Uterus (tissue), 4 donors: ENCODE measurements at places on chromosomes 6 and 20. TPM values are rescaled to one million over a fixed set of nuclear protein-coding genes. Genes with fewer than 3 reads are reported as not detected.

Gene EIF2S2
- total RNA-seq, result 32.6 TPM

Gene TRIM31
- not detected for total RNA-seq

Gene OR2H1
- not detected for total RNA-seq

Gene GPR63
- total RNA-seq, result 2.7 TPM

Gene KIF25
- total RNA-seq, result not detected

Gene PBOV1
- not detected for total RNA-seq

Gene ZNF831
- total RNA-seq, result 0.21 TPM

Gene BICRAL
- total RNA-seq, result 20.5 TPM

Gene MUC22
- not detected for total RNA-seq

Gene TMEM244
- total RNA-seq, result not detected

Gene MCM8
- 7.3 TPM for total RNA-seq

Gene EDN1
- total RNA-seq, result 4.4 TPM

Gene MYB
- total RNA-seq, result not detected

Gene CRIP3
- total RNA-seq, result not detected

Gene TPX2
- total RNA-seq, result 32.4 TPM

Gene SLC24A3
- 49.8 TPM for total RNA-seq

Gene CALHM5
- 2.6 TPM for total RNA-seq

Gene FAM162B
- 46.6 TPM for total RNA-seq

Gene TGM2
- total RNA-seq, result 136 TPM

Gene SEL1L2
- 3.8 TPM for total RNA-seq

Gene GABRR2
- total RNA-seq, result 1.7 TPM

Gene PDYN
- not detected for total RNA-seq

Gene TFEB
- total RNA-seq, result 8.8 TPM

Gene TOP1
- 20.5 TPM for total RNA-seq

Gene LY6G6C
- not detected for total RNA-seq

Gene ZBP1
- not detected for total RNA-seq

Gene TRIM10
- not detected for total RNA-seq

Gene CCN2
- 104 TPM for total RNA-seq

Gene SLC2A4RG
- total RNA-seq, result 27.4 TPM

Gene OR2B6
- not detected for total RNA-seq

Gene MAK
- total RNA-seq, result not detected

Gene RIPK1
- 35.0 TPM for total RNA-seq

Gene PM20D2
- total RNA-seq, result 18.7 TPM

Gene MUC21
- total RNA-seq, result not detected

Gene AP5S1
- total RNA-seq, result under 0.01 TPM

Gene BMP2
- 6.9 TPM for total RNA-seq

Gene INSM1
- not detected for total RNA-seq

Gene CST5
- total RNA-seq, result not detected

Gene NCOA7
- total RNA-seq, result 72.8 TPM

Gene SLC22A7
- not detected for total RNA-seq

Gene THBS2
- total RNA-seq, result 224 TPM

Gene HLA-DMB
- total RNA-seq, result 29.4 TPM

Gene KCNQ5
- not detected for total RNA-seq

Gene NXT1
- total RNA-seq, result 30.9 TPM

Gene BPIFB2
- total RNA-seq, result not detected
